ENCODE measurements at places on chromosomes 7 and 10.

- no peak for DNase-seq
These were observed 38.4 kb downstream of the CARD11 start for GRCh38 chr7:3005257-3005656.

- no peak for DNase-seq
These were observed 83.5 kb downstream of the ADK start for GRCh38 chr10:74234569-74234968.

DNA sequence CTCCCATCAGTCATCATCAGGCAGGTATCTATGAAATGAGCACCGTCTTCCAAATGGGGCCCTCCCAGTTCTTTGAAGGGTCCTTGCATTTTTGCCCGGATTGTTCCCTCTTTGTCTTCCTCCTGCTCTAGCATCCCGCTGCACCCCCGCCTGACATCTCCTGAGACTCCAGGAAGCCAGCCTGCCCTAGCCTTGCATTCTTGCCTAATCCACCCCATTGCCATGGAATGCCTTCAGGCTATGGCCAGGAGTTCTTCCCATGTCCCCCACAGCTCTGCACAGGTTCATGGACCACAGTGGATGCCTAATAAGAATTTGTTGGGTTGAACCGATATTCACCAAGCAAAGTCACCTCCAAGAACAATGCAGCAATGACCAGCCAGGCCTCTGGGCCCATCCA lies 62.1 kb downstream of the ZMIZ1 start:
- DNase-seq: no peak

DNA sequence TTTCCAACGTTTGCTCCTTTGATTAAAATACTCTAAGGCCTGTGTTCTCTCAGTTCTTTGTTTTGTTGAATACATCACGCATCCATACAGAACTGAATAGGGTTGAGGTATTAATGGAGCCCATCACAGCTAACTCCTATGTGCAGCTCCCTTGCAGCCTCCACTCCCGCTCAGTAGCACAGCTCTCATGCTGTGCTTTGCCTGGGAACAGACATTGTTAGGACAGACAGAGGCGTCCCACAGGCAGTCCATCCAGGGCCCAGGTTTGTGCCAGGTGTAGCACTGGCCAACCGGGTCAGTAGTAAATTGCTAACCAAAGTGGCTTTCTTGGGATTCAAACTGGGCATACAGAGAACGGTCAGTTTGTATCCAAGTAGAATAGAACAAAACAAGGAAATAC lies 644.7 kb upstream of the NRP1 start:
- no peak for DNase-seq

DNA sequence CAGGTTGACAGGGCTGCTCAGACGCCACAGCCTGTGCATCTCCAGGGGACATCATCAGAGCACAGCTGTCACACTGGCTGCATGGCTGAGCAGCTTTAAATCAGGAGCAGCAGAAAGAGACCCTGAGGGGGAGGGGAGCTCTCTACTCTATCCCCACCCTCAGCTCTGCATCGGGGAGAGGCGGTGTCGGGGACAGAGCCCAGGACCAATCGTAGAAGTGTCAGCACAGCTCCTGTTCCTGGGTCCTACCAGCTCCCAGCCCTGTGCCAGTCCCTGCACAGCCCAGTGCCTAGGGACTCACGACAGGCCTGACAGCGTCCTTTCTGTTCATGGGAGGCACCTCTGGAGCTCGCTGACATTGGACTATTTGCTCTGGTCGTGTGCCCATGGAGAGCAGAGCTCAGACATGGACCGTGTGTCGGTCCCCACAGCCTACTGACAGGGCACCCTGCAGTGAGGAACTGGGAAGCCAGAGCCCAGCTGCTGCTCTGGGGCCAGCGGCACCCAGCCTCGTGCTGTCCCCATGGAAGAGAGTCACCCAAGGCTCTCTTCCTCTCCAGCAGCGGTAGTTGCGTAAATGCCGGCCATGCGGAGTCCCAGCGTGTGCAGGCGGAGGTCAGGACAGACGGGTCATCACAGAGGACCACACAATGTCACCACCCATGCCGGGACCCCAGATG lies 20.4 kb upstream of the ANTXRL start:
- no peak for DNase-seq

GRCh38 chr10:43971306-43971705 lies 322.6 kb upstream of the ZNF32 start:
- DNase-seq: no peak

DNA sequence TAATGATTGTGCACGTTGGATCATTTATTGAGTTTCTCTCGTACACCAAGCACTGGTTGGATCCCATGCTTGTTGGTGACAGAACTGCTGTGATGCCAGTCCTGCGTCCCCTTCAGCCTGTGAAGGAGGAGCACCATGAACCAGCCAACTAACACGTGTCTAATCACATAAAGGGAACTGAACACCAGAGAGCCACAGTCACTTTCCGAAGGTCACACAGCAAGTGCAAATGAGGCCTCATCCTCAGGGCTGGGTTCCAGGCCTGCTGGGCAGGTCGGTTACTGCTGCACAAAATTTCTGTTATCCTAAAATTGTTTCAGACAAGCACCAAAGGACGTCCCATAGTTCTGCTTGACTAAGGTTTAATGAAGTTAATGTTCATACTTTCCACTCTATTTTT lies 332.0 kb upstream of the ZNF32 start:
- DNase-seq: no peak

DNA sequence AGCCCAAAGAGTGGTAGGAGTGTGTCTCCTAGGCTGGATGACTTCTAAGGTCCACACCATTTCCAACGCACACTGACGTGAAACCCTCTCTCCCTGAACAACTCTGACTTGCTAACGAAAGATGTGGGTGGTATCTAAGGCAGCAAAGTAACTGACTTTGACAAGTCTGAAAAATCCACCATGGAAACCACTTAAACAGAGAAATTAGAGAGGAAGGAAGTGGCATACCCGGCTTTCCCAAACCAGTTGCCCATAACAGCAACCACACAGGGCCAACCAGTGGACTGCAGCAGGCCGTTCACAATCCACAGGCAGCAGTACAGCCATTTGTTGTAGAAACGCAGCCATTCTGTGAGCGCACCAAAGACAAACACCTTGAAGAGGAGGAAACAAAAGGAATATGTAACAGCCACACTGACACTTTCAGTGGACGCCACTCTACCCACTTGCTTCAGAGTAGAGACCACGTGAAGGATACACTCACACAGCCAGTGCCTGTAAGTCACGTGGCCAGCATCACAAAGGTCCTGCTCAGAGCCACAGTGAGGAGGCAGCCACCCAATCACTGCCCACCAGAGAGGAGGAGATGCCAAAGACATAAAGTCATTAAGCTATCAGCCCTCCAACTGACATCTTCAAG lies 39.8 kb downstream of the SLC37A3 start:
- no peak for DNase-seq

DNA sequence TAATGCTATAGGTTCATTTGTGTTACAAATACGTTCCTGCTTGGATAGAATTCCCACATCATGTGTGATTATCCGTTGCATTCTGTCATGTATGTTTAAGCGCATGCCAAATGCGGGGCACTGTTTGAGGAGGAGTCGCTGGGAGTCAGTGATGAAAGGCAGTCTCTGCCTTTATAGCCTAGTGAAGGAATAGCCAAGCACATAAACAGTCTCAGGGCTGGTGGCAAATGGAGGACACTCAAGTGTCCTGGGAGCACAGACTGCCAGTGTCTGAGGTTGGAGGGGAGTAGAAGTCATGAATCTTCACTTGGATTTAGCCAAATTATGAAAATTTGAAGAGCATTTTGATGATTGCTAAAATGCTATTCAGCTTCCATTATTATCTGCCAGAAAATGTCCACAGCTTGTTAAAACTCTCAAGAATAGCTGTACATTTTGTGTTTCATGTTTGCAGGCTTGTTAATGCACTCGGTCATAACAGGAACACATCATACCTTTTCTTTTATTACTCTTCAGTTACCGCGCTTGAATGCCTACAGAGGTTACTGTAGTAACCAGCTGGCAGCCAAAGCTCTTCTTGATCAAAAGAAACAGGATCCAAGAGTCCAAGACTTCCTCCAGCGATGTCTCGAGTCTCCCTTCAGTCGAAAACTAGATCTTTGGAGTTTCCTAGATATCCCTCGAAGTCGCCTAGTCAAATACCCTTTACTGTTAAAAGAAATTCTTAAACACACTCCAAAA lies 41.6 kb downstream of the NET1 start:
- no peak for DNase-seq

GRCh38 chr7:157502701-157503111 lies 165.9 kb downstream of the DNAJB6 start:
- no peak for DNase-seq

- DNase-seq: no peak
These were observed 109.1 kb downstream of the LSM5 start for GRCh38 chr7:32381024-32381601.

- no peak for DNase-seq
These were observed at the start of gene MAGI2 for GRCh38 chr7:79453558-79454360. Gene MAGI2 (minus strand): TSS chr7:79453667. CDS start chr7:79453320, 347 bp downstream.

- DNase-seq: no peak
These were observed 599.3 kb upstream of the CELF2 start for GRCh38 chr10:10418387-10418786.

GRCh38 chr7:155213385-155213784 lies 84.3 kb upstream of the INSIG1 start:
- no peak for DNase-seq

GRCh38 chr10:122640921-122641320 lies 58.7 kb downstream of the C10orf120 start:
- DNase-seq: no peak

DNA sequence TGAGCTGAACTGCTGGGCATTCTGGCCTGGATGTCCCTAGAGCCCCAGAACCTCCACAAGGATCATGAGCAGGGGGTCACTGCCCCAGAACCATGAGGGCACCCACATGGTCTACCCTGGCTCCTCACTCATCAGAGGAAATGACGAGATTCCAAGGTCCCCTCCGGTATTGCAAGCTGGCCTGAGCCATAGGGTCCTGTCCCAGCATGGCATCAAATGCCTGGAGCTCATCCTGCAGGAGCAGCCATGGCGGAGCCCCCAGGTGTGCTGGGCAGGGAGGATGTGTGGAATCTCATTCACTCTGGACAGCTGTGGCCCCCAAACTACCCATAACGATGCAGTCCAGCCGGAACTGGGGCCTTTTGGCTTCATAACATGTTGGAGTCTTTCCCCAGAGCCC lies 66.6 kb upstream of the ANTXRL start:
- DNase-seq: no peak

- DNase-seq: no peak
These were observed 5.8 kb upstream of the PPP3CB start for GRCh38 chr10:73501651-73502050.

- no peak for DNase-seq
These were observed at the start of gene SGCE for GRCh38 chr7:94655848-94656657. Gene SGCE (minus strand): TSS chr7:94656133. CDS start chr7:94656098, 35 bp downstream.

- no peak for DNase-seq
These were observed 108.2 kb upstream of the PCBD1 start for GRCh38 chr10:70996549-70996948.

GRCh38 chr10:98460837-98461499 lies 14.2 kb upstream of the HPS1 start:
- no peak for DNase-seq

DNA sequence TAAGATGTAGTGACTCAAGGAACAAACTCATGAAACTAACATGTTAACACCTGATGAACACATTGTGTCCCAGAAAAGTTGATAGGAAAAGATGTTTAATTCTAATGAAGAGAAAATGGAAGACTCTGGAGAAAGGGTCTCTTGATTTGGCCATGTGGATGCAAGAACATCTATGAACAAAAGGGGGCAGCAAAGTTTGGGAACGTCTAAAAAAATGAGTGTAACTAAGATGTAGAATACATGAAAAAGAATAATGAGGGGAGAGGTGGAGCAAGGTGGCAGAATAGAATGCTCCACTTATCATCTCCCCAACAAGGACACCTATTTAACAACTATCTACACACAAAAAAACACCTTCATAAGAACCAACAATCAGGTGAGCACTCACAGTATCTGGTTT lies 805.1 kb downstream of the TNS3 start:
- DNase-seq: no peak

- no peak for DNase-seq
These were observed 787 bp upstream of the PLEKHA1 start for GRCh38 chr10:122373721-122374120.

DNA sequence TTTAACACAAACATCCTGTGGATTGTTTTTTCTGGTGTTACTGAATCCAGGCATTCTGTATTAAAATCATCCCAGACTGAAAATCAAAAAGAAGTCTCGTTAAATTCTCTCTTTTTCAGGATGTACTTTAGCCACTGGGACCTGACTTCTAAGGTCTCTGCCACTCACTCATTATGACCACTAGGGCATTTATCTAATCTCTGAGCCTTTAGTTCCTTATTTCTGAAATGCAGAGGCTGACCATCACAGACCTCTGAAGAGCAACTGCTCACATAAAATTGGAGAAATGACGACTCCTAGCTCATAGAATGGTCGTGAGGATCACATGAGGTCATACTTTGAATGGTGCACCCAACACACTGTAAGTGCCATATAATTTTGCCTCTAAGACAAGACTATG lies 63.2 kb downstream of the KCNMA1 start:
- no peak for DNase-seq

DNA sequence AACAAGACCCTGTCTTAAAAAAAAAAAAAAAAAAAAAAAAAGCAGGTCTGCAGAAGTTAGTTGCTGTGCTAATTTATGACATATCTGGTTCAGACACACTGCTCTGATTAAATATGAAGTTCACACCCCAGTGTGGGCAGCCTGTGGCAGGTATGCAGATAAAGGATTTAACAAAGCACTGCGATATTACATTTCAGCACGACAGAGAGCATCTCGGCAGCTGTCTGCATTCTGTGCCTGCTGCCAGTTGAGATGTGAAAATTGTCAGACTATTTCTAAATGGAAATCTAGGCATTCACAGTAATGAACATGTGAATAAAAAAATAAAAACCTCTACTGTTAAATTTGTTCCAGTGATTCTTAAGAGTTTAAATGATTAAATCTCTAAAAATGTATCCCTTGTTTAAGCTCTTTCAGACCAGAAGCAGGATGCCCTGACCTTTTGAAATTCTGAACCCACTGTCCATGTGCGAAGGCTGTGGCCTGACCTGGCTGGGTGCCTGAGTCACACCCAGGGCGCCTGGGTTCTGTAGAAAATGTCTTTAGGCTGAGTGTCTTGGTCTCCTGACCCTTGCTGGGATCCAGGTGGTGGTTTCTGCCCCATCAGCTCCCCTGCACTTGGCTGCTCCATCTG lies 272.9 kb downstream of the WDR37 start:
- DNase-seq: no peak

All from NCI-H1436 treated with DMSO at 0.1 percent for 48 hours (cell line).